ENCODE measurements at places on chromosomes 7 and 10.

GRCh38 chr10:35578618-35578956, 26.6 kb upstream of the GJD4 start:
- H3K4me1 ChIP-seq, result no peaks in the 10 kb centered on the region
- no peak for DNase-seq
- H3K36me3 ChIP-seq, result no peaks in the 10 kb centered on the region
- H3K4me3 ChIP-seq, result no peak overlapping the region

DNA sequence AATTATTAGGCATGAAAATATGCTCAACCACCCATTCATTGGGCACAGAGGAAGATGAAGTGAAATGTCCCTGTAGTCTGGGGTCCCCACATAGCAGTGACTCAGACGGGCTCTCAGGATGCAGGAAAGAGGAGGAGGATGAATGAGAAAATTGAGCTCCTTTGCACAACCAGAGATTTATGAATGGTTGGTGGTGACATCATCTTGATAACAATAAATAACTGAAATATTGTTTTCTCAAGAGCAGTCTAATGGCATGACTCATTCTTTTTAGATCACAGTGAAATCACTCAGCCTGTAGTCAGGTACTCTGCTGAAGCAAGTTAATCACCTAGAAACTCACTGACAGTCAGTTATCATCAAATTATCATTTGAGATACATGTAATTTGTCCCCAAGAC, 254.1 kb downstream of the RELN start:
- H3K4me3 ChIP-seq, result no peak overlapping the region
- DNase-seq, result no peak
- no peak overlapping the region for H3K27ac ChIP-seq
- no peaks in the 10 kb centered on the region for H3K4me1 ChIP-seq
- no peaks in the 10 kb centered on the region for H3K36me3 ChIP-seq

GRCh38 chr7:104922182-104923009, 91.6 kb upstream of the KMT2E start:
- no peak overlapping the region for H3K4me3 ChIP-seq
- peaks cover 4% of the 10 kb centered on the region for H3K4me1 ChIP-seq
- no peak overlapping the region for H3K27ac ChIP-seq
- H3K27me3 ChIP-seq, result no peaks in the 10 kb centered on the region

DNA sequence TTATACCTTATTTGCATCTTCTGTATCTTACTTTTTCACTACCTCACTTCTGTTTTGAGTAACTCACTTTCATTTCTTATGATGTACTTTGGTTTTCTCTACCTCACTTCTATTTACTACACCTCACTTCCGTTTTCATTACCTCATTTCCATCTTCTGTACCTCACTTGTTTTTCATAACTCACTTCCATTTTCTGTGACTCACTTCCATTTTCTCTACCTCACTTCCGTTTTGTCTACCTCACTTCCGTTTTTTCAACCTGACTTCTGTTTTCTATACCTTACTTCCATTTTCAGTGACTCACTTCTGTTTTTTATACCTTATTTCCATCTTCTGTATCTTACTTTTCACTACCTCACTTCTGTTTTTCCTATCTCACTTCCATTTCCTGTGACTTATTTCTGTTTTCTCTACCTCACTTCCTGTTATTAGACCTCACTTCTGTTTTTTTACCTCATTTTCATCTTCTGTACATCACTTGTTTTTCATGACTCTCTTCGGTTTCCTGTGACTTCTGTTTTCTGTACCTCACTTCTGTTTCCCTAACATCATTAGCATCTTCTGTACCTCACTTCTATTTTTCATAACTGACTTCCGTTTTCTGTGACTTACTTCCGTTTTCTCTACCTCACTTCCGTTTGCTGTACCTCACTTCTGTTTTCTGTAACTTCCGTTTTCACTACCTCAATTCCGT, 493.1 kb upstream of the AKR1E2 start:
- no peaks in the 10 kb centered on the region for H3K27me3 ChIP-seq
- no peak for DNase-seq
- H3K27ac ChIP-seq, result no peak overlapping the region
- H3K36me3 ChIP-seq, result no peaks in the 10 kb centered on the region
- H3K4me3 ChIP-seq, result no peak overlapping the region

DNA sequence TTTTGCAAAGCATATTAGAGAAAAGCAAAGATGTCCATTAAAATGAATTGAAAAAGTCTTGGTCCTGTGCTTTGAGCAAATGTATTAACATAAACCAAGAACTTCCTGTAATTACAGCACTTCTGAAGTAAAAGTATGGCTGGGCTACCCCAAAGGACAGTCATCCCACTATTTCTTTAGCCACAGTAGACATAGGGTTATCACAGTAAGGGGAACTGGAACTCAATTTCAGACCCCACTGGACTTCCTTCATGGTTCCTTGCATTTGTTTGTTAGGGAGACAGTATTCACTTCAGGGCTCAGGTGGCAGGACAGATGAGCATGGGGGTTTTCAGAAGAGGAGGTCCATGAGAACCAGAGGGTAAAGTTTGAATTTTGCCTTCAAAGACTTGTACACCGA, 203.1 kb upstream of the PDE1C start:
- H3K4me1 ChIP-seq, result no peaks in the 10 kb centered on the region
- no peaks in the 10 kb centered on the region for H3K36me3 ChIP-seq
- H3K27ac ChIP-seq, result no peak overlapping the region
- H3K27me3 ChIP-seq, result no peaks in the 10 kb centered on the region

- no peak for DNase-seq
- no peaks in the 10 kb centered on the region for H3K27me3 ChIP-seq
- no peaks in the 10 kb centered on the region for H3K4me1 ChIP-seq
- no peak overlapping the region for H3K27ac ChIP-seq
- no peaks in the 10 kb centered on the region for H3K36me3 ChIP-seq
Measured at GRCh38 chr10:78609976-78610375, 458.8 kb upstream of the ZMIZ1 start.

GRCh38 chr10:110773693-110774068, 98.0 kb upstream of the PDCD4 start:
- no peak overlapping the region for H3K4me3 ChIP-seq
- DNase-seq, result no peak
- H3K36me3 ChIP-seq, result no peaks in the 10 kb centered on the region
- no peaks in the 10 kb centered on the region for H3K27me3 ChIP-seq
- H3K4me1 ChIP-seq, result peaks cover 4% of the 10 kb centered on the region

DNA sequence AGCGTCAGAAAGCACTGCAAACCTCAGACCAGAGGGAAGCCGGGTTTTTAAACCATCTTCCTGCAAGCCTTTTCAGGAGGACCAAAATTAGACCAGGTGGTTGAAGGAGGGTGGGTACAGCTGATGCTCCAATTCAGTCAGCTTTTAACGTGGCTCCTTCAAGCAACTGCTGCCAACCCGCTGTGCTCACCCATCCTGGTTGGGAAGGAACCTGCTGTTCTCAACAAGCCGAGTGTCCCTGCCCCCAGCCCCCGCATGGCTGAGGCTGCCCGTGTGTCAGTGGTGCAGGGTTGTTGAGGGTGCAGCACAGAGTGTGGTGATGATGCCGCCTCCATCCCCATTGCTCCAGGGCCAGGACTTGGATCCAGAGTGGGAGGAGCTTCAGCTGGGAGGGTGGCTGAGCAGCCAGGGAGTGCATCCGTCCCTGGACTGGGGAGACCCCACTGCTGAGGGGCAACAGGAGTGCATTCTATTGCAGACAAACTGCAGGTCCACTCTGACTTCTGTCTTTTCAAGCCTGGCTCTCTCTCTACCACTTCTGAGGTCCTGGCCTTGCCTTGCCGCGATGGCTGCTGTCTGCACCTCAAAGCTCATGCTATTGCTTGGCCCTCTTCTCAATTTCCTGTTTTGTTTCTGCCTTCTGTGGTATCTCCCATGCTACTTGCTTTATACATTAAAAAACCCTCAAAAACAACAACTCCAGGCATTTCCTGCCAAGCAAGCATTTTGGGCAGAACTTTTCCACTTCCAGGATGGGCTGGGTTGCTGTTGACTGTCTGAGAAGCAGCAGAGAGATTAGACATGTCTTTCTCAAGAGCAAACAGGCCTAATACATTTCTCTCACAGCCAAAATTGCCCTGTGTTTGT, 134.7 kb downstream of the DNAJB6 start:
- no peak overlapping the region for H3K4me3 ChIP-seq
- peak; percentile 26 for DNase-seq
- H3K27ac ChIP-seq, result no peak overlapping the region

GRCh38 chr10:31187182-31187581, 131.8 kb upstream of the ZEB1 start:
- H3K27ac ChIP-seq, result peak overlapping the region; percentile 93
- H3K36me3 ChIP-seq, result no peaks in the 10 kb centered on the region
- H3K4me3 ChIP-seq, result no peak overlapping the region
- no peak for DNase-seq
- H3K4me1 ChIP-seq, result no peaks in the 10 kb centered on the region
- no peaks in the 10 kb centered on the region for H3K27me3 ChIP-seq

DNA sequence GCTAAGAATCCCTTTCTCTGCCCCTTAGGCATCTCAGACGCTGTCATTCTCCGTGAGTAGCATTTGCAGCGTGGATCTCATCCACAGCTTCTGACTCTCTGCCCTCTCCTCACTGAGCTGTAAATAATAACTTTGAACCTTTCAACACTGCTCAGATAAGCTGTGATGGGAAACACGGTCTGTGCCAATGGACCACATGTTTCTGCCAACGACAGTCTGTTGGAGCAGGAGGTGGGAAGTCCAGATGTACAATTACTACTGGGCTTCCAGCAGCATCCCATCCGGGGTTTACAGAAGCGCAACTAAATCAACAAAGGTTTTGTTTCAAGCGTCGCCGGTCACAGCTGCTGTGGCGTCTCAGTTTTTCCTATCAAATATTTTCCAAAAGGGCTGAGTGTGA, 1110.6 kb downstream of the TYW1 start:
- H3K27ac ChIP-seq, result no peak overlapping the region
- DNase-seq, result no peak
- H3K4me1 ChIP-seq, result no peaks in the 10 kb centered on the region

DNA sequence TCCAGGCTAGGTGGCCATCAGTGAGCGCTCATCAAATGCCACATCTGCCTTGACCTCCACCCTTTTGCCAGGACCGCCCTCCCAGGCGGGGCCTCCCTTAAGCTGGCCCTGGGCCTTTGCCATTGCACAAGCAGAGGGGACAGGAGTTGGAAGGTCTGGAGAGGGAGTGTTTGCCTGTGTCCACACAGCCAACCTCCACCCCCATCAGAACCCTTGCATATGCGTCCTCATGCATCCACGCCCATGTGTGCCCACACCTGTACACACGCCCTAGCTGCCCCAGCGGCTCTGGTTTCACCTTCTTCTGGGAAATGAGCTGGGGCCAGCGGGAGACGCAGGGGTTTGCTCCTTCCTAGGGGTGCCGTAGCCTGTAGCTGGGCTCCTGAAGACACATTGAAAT, 64.0 kb downstream of the NEURL1 start:
- DNase-seq, result no peak
- no peak overlapping the region for H3K4me3 ChIP-seq
- no peak overlapping the region for H3K27ac ChIP-seq
- H3K4me1 ChIP-seq, result no peaks in the 10 kb centered on the region
- H3K27me3 ChIP-seq, result peaks cover 35% of the 10 kb centered on the region

- no peaks in the 10 kb centered on the region for H3K36me3 ChIP-seq
- no peak overlapping the region for H3K27ac ChIP-seq
- no peaks in the 10 kb centered on the region for H3K27me3 ChIP-seq
- no peaks in the 10 kb centered on the region for H3K4me1 ChIP-seq
Measured at GRCh38 chr7:154519229-154519628, 467.0 kb downstream of the DPP6 start.

GRCh38 chr10:15213461-15213861, 45.0 kb upstream of the NMT2 start:
- peaks cover 3% of the 10 kb centered on the region for H3K4me1 ChIP-seq
- peaks cover 31% of the 10 kb centered on the region for H3K36me3 ChIP-seq
- no peaks in the 10 kb centered on the region for H3K27me3 ChIP-seq
- no peak overlapping the region for H3K27ac ChIP-seq

DNA sequence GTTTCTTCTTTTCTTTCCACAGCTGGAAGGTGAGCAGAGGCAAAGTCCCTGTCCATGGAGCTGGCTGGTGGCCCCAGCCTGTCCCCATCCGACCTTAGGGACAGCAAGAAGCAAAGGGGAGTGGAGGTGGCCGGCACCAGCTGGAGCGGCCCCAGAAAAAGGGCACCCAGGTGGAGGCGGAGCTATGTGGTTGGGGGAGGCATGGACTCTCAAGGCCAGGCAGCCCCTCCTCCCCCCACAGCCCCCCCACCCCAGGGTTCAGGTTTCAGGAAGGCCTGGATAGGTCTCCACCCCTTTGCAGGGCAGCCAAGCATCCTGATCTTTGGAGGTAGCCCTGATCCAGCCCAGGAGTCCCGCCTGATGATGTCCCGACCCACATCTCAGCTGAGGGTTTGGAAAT, at the start of gene SSC4D:
Gene SSC4D (minus strand): TSS at position 161 of the 400 bp plus-strand sequence. CDS start 5,258 bp downstream, outside the sequence.
- H3K36me3 ChIP-seq, result no peaks in the 10 kb centered on the region
- peaks cover 5% of the 10 kb centered on the region for H3K4me1 ChIP-seq
- peak within 1 kb of the TSS; percentile 83 for H3K4me3 ChIP-seq
- DNase-seq, result peak; percentile 95
- no peaks in the 10 kb centered on the region for H3K27me3 ChIP-seq

DNA sequence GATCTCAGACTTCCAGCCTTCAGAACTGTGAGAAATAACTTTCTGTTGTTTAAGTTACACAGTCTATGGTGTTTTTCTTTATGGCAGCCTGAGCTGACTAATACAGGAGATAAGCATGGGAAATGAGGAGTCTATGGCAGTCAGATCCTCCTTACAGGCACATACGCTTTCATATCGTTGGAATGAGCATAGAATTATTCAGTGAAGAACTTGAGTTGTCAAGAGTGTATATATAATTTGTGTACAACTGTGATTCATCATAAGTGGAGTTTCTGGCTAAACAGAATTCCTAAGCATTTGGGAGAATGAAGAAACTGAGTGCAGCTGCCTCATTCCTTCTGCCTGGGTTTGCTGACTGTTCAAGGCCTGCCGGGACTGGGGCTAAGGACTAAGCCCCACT, 516.7 kb downstream of the ADRA2A start:
- H3K27me3 ChIP-seq, result no peaks in the 10 kb centered on the region
- H3K4me1 ChIP-seq, result no peaks in the 10 kb centered on the region
- no peaks in the 10 kb centered on the region for H3K36me3 ChIP-seq
- H3K27ac ChIP-seq, result no peak overlapping the region
- no peak overlapping the region for H3K4me3 ChIP-seq

GRCh38 chr10:28160866-28161405, 141.9 kb downstream of the MPP7 start:
- no peaks in the 10 kb centered on the region for H3K4me1 ChIP-seq
- H3K4me3 ChIP-seq, result no peak overlapping the region
- H3K27me3 ChIP-seq, result no peaks in the 10 kb centered on the region

Measured in endodermal cell (in vitro differentiated cells).